ENCODE measurements at places on chromosomes 13 and 19. TPM values are rescaled to one million over a fixed set of nuclear protein-coding genes. Genes with fewer than 3 reads are reported as not detected.

The SIGLEC12 gene
- polyA plus RNA-seq: not detected

The MIA gene
- 0.69 TPM for polyA plus RNA-seq

- DNase-seq: no peak
Measured at GRCh38 chr19:1568320-1569019, at the start of gene MEX3D. Gene MEX3D (minus strand): TSS chr19:1568325. CDS start chr19:1568058, 267 bp downstream.

- no peak for DNase-seq
Measured at GRCh38 chr13:110938662-110939421, 24.0 kb upstream of the ANKRD10 start.

DNA sequence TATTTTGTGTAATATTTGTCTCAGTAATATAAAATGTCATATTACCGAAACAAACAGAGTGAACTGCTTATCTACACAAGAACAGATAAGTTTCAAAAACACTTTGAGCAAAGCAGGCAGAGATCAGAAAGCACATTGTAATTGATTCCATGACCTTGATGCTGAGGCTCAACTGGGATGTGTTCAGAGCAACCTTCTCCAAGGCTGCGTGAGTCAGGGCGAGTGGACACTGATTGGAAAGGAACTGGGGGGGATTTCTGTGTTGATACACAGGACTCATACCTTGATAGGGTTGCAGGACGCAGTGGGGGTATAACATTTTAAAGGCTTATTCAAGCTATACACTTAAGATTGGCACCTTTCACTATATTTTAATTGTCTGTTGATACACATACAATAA is 1136.3 kb downstream of the UQCRFS1 start:
- DNase-seq: no peak

The ARGLU1 gene
- polyA plus RNA-seq: 384 TPM

- DNase-seq: no peak
Measured at GRCh38 chr19:8304841-8305621, 3.1 kb downstream of the CD320 start.

GRCh38 chr13:30565658-30566057 is 52.1 kb upstream of the USPL1 start:
- DNase-seq: no peak

DNA sequence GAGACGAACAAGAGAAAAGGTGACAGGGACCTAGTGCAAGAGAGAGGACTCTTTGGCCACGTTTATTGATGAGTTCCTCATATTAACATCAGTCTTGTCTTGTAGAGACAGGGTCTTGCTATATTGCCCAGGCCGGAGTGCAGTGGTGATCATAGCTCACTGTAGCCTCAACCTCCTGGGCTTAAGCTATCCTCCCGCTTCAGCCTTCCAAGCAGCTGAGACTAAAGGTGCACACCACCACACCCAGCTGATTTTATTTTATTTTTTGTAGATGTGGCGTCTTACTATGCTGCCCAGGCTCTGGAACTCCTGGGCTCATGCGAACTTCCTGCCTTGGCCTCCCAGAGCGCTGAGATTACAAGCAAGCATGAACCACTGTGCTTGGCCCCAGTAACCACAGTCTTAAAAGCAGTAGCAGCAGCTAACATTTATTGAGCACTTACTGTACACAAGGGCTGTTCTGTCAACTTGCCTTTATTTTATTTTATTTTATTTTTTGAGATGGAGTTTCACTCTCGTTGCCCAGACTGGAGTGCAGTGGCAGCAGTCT is 1.1 kb upstream of the SH2D3A start:
- no peak for DNase-seq

The SELENOV gene
- 3.6 TPM for polyA plus RNA-seq

The SOHLH2 gene
- 3.4 TPM for polyA plus RNA-seq

DNA sequence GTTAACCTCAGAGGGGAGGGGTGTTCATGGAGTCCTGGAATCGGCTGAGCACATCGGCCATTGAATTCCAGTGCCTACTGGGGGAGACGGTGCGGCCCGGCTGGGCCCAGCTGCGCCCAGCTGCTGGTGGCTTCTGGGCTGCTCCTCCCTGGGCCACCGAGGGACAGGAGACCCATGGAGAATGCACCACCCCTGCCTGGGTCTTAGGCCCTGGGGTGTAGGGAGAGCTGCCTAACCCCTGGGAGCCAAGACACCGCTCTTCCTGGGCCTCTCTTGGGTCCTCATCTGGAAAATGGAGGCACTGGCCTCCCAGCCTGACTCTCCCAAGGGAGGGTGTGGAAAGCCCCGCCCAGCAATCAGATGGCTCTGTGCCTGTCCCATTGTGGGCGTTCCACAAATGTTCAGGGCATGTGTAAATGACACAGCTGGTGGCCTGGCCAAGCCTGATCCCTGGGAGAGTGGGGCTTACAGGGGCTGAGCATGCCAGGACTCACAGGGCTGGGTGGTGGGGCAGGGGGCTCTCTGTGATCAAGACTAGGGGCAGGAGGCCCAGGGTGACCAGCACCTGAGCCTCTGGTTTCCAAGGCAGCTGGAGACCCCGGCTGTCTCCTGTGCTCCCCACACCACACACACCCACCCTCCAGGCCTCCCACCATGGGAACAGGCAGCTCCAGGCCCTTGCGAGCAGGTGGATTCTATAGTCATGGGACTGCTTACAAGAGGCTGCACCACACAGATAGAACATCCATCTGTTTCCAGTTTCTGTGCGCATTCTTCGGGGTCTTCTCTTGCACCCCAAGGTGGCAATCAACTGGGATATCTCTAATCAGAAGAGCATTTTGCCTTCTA is 150.9 kb downstream of the URI1 start:
- DNase-seq: no peak

The ATP1A3 gene
- not detected for polyA plus RNA-seq

GRCh38 chr13:65985612-65986011 is 1244.5 kb downstream of the PCDH9 start:
- no peak for DNase-seq

The ZNF610 gene
- 14.0 TPM for polyA plus RNA-seq

The RFPL4A gene
- polyA plus RNA-seq: not detected

DNA sequence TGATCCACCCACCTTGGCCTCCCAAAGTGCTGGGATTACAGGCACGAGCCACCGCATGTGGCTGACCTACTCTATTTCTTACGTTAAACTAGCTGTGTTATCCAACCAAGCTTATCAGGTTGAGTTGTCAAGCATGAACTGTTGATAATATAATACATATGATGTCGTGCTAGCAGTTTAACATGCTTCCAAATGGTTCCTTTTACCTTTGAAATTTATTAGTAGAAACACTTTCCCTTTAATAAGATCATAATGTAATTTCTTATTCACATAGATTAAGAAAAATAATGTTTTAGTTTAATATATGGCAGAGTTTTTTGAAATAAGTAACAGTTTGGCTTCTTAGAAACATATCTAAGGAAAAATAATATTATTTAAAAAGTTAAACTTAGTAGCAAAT is 34.4 kb upstream of the VWA8 start:
- DNase-seq: no peak

DNA sequence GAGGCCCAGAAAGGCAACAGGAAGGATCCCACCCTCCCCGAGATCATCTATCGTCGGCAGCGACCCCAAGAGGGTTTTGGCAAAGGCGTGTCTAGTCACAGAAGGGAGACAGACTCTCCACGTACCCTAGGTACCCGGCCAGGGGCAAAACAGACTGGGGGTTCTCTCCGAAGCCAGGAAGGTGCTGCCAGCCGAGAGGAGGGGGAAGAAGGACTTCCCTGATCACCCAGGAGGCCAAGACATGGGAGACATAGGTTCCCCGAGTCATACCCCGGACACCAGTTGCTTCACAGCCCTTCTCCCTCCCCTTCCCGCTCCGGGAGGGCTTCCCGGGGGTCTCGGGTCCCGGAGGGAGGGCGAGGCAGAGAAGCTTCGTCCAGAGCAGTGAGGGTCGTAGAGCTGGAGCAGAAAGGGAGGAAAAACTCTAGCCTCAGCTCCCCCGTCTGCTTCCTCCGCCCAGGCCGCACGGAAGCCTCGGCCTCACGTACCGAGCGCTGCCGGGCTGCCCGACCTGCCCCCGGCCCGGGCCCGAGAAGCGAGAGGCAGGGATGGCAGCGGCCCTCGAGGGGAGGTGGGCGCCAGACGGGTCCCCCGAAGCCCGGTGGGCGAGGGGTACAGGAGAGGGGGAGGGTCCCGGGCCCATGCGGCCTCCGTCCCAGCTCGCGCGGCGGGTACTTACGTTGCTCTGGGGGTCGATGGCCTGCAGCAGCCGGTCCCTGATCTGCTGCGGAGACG is 644 bp downstream of the MED26 start:
- no peak for DNase-seq

- DNase-seq: no peak
Measured at GRCh38 chr19:41849067-41849466, 4.2 kb downstream of the DMRTC2 start.

GRCh38 chr19:50333737-50334617 is 4.8 kb upstream of the KCNC3 start:
- no peak for DNase-seq

The ZNF446 gene
- 14.3 TPM for polyA plus RNA-seq

DNA sequence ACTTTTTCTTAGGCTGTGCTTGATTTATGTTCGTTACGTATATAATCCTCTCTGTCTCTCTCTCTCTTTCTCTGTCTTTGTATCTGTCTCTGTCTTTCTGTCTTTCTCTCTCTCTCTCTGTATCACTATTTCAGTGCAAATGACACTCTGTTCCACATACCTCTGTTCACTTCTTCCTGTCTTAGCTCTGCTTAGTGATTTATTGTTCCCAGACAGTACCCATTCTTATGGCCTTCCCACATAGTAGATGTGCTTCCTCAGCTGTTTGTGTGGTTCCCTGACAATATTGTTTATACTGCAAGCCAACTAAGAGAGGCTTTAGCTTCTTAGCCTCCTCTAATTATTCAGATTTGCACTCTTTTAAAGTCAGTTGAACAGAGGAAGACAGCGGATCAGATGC is 1244.2 kb downstream of the DIAPH3 start:
- DNase-seq: peak; percentile 2

DNA sequence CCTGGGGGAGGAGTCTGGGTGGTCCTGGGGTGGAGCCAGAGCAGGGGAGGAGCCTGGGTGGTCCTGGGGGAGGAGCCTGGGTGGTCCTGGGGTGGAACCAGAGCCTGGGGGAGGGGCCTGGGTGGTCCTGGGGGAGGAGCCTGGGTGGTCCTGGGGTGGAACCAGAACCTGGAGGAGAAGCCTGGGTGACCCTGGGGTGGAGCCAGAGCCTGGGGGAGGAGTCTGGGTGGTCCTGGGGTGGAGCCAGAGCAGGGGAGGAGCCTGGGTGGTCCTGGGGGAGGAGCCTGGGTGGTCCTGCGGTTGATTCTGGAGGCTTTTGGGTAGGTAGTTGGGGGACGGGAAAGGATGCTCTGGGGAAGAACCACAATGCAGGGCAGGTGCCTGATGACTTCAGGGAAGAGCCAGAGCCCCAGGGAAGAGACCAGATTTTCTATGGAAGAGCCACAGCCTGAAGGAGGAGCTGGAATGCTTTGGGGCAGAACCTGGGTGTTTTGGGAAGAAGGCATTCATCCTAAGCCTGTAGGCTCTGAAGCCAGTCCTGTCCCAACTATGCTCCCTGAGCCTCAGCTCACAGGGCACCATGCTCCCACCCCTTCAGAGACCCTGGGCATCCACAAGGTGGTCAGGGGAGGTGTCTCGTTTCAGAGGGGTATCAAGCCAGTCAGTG is 15.0 kb downstream of the MRPS12 start:
- DNase-seq: no peak

DNA sequence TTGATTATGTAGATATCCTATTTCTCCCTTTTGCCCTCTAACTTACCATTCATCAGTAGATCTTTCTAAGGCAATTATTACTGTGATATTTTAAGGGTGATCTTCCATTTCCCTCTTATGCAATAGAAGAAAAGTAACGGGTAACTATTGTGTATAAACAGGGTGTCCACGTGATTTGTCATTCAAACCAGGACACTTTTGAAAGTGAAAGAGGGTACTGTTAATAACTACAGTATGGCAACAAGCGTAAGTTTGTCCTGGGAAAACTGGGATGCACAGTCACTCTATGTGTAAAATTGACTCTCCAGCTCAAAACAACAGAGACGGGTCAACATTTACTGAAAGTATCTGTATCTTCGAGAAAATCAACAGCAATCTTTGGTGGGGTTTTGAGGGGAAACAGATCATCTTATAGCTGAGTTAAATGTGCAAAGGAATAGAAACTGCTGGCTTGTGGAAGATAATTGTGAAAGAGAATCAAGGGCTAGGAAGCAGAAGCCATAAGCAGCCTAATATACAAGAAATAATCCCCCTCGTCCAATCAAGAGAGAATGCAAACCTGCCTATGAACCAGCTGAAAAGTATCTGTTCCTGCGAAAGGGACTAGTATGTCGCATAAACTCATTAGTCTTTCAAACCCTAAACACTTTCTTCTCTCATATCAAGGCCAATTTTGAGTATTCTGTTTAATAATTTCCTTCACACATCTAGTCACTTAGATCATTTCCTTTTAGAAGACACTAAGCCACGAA is 126.7 kb downstream of the FOXO1 start:
- no peak for DNase-seq

DNA sequence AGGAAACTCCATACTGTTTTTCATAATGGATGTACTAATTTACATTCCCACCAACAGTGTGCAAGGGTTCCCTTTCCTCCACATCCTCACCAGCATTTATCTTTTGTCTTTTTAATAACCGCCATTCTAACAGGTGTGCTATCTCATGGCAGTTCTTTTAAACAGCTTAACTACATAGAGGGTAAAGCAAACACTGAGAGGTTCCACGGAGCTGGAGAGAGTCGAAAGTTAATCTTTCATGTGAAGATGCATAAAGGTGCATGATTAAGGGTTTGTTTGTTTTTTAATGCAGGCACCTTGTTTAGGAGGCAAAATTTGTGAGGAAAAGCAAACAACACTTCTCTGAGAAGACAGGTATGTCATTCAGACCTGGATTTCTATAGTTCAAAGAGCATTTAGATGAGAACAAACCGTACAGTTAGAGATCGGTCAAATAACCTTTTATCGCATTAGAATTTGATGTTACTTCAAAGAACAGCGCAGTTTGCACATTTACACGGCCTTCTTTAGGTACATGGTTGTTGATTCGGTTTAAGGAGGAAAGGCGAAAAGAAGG is 193.9 kb downstream of the RBM26 start:
- DNase-seq: no peak

Measured in right renal cortex interstitium (tissue), 3 donors.